Astrocyte of the spinal cord (primary cell): ENCODE measurements at places on chromosomes 5 and 9.

DNA sequence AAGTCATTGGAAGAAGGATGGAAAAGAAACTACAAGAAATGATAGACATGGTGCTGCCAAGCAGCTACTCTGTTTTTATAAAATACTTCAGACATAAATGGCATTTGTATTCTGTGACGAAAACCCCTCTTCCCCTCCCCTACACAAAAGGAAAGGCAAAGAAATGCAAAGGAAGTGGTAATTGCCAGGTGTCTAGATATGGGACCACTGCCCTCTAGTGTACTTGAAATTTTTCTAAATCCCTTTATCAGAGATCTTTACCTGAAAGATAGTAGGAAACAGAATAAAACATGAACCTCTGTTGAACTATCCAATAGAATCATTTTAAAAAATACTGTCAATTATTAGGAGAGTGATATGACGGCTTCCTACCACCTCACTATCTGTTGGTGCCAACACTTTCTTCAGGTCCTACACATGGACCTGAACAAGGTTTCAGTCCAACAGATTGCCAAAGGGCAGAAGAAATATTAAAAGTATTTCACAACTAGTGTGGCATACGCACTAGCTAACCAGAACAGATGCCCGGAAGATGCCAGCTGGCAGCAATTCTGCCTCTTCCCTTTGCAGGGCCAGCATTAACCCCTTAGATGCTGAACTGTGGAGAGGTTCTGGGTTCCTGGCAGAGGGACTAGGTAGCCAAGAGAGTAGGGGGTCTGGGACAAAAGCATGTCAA lies 104.1 kb downstream of the TSSK1B start:
- DNase-seq = peak; percentile 69

GRCh38 chr5:80072103-80073073 lies 37.2 kb downstream of the THBS4 start:
- DNase-seq = no peak

DNA sequence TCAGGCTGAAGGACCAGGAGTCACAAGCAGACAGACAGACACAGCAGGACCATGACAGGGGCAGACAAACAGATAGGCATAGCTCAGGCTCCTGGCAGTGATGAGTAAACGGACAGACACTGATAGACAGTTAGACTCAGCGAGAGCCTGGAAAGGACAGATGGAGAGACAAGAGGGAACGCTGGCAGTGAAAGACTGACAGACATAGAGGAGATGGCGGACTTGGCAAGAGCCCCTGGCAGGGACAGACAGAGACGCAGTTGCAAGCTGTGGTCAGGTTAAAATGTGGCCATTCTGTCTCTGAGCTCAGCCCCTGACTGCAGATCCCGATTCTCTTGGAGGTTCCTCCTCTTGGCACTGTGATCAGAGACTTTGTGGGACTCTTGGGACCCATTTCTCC lies 13.6 kb downstream of the CSF2 start:
- DNase-seq = no peak

DNA sequence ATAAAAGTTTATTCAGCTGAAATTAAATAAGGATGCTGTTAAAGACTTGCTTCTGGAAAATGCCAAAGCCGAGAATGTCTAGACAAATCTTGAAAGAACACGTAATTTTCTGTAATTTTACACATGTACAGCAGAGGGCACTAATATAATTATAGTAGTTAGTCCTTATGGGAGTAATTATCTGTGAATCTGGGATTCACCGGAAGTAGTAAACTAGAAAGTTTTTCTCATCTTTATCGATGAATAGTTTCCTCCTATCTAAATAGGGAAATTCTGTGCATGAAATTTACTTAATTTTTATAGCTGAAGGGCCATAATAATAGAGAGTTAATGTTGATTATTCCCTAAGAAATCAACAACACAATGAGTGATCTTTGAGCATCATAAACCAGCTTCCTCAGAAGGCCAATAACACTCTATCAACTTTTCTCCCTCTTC lies 18.4 kb upstream of the CNTLN start:
- DNase-seq = peak; percentile 63

DNA sequence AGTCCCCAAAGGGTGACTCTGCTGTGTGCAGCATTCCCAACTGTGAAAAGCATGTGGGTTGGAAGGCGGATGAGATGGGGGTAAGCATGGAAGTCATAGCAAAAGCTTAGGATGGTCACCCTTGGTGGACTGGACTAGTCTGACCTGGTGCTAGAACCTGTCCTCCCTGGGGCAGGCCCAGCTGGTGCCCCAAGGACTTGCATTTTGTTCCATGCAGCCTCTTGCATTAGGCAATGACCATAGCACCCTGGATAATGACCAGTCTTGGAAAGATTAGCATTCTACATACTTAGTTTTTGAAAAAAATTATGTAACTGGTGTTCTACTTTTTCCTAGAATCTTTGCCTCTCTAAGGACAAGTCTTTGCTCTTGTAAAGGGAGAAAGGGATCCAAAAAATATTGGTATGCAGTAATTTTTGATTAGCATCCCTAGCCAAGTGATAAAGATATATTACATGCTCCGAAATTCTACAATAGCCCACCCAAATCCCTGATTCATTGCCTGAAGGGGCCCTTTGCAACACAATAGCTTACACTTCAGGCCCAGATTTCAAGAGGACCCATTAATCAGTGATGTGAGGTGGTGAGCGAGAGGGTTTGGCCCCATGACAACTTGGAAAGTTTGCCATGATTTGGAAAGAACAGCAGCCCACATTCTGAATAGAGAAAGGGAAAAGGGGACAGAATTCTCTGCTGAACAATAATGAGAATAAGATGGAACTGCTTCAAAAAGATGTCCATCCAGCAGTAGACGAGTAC lies 93.3 kb upstream of the CD180 start:
- DNase-seq = no peak
